ENCODE measurements at places on chromosomes 1 and 21. TPM values are rescaled to one million over a fixed set of nuclear protein-coding genes. Genes with fewer than 3 reads are reported as not detected.

DNA sequence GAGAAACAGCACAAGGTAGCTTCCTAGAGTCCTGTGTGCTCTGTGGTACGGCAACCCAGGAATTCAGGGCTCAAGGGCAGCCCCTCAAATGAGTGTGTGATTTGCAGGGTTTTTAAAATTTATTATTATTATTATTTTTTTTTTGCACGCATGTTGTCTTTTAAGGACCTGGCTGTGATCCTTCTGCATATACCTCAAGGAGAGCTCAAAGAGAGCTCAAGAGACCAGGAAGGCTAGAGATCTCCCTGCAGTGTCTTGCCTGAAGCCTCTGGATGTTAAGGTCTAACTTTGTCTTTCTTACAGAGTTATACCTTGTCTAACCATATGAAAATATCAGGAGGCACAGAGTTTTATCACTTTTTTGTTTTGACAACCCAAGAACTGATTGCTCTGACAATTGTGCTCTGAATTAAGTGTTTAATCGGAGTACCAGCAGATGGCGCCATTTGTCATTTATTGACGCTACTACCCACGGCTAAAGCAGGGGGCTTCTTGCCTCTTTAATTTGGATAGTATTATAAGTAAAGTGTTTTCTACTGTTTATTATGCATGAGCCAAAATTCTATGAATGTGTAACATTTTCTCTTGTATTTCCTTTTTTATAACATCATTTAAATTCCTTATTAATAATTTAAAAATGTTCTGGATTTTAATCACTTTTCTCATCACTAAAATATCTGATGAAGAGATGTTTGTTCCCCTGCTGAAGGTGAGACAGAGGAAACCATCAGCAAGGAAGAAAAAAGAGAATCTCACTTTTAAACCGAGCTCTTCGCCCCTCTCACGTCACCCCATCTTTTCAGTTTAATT lies 35.8 kb upstream of the LMO4 start:
- DNase-seq: peak; percentile 32

GRCh38 chr1:7610936-7611335 lies 160.2 kb upstream of the VAMP3 start:
- no peak for DNase-seq

DNA sequence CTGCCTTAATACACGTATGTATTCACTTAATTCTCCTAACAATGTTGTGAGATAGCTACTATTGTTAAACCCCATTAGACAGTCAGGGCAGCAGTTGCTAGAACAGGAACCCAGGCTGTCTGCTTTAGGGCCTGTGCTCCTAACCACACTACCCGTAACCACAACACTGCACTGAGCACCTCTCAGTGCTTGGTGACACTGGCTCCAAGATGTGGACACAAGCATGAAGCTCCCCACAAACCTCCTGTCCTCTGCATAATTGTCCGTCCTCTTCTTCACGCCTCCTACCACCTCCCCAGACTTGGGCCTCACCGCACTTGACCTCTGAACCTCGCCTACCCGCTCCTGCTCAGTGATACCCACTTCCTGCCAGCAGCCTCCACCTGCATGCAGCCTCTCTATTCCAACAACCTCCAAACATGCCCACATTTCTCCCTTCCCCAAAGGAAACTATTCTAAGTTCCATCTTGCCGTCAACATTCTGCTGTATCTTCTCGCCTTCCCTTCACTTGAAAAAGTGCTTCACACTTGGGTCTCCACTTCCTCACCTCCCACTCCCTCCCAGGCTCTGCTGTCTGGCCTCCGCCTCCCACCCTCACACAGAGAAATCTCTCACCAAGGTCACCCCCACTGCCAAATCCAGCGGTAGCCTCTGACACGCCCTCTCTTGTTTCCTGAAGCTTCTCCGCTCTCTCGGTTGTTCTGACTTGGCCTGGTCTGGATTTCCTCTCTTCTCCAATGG lies 14.6 kb upstream of the AHDC1 start:
- DNase-seq: no peak

DNA sequence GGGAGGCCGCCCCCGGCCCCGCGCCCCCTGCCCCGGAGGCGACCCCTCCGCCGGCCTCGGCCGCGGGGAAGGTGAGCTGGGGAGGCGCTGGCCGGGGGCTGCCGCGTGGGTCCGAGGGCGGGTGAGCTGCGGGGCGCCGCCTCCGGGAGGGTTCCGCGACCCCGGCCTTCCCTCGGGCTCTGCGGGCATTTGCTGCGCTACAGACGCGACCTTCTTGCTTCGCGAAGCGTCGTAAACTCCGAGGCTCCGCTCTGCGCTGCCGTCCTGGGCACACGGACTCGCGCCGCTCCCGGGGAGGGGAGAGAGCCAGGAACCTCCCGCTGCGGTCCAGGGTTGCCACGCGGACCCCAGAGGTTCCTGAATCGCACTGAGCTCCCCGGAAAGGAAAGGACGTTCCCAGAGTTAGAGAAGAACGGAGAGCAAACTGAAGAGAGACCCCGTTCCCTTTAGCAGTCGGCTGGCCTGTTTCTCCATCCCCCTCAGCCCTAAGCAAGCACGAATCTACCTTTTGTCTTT lies 345 bp downstream of the SLX9 start:
- DNase-seq: no peak

CFH gene
- total RNA-seq: 26.8 TPM

All from heart left ventricle (tissue), 16 donors.